ENCODE measurements at places on chromosomes 7 and 10.
A peak's percentile ranks its signal among the peaks of the same experiment; 100 is the strongest.

- DNase-seq: no peak
- H3K36me3 ChIP-seq: no peaks in the 10 kb centered on the region
- H3K27ac ChIP-seq: no peak overlapping the region
- no peaks in the 10 kb centered on the region for H3K4me1 ChIP-seq
- H3K4me3 ChIP-seq: no peak overlapping the region
These were observed 267.2 kb upstream of the MGMT start for GRCh38 chr10:129199826-129200225.

- DNase-seq: no peak
- H3K4me1 ChIP-seq: no peaks in the 10 kb centered on the region
- H3K4me3 ChIP-seq: no peak overlapping the region
- no peak overlapping the region for H3K27ac ChIP-seq
- peaks cover 92% of the 10 kb centered on the region for H3K36me3 ChIP-seq
These were observed 56.5 kb upstream of the EFCAB10 start for GRCh38 chr7:105637755-105638154.

- H3K36me3 ChIP-seq: peaks cover 18% of the 10 kb centered on the region
- peak overlapping the region; percentile 29 for H3K4me3 ChIP-seq
These were observed 17.4 kb downstream of the TRIM8 start for GRCh38 chr10:102661658-102662028.

DNA sequence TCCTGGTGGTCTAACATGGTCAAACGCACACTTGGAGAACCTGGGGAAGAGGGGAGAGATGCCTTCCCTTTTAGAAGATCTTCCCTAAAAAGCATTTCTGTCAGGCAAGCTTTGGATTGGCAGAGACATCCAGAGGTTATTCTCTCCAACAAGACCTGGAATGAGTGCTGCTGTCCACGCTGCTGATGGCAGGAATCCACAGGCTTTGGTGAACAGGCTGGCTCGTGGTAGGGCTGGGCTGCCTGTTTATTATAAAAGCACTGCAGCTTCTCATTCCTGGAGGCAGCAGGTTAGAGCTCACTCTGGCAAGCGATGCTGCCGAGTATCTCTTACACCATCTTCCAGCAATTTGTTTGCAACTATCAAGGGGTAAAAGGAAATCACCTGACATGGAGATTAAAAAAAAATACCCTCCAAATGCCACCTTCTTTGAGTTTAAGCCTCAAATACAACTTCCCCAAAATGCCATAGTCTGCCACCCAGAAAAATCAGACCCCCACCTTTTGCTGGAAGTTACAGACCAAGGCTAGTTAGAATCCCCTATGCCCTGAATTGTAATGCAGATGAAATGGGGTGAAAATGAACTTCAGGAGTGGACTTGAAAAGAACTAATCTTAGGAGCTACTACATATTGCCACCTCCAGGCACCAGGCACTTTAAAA is 152.1 kb upstream of the KMT2E start:
- H3K27me3 ChIP-seq: peaks cover 12% of the 10 kb centered on the region
- H3K4me3 ChIP-seq: no peak overlapping the region
- H3K27ac ChIP-seq: no peak overlapping the region
- H3K36me3 ChIP-seq: no peaks in the 10 kb centered on the region

GRCh38 chr10:77400033-77400432 is 237.6 kb downstream of the KCNMA1 start:
- no peaks in the 10 kb centered on the region for H3K36me3 ChIP-seq
- H3K4me1 ChIP-seq: no peaks in the 10 kb centered on the region
- no peak overlapping the region for H3K4me3 ChIP-seq

GRCh38 chr7:44634839-44635591 is 28.6 kb downstream of the OGDH start:
- H3K4me3 ChIP-seq: no peak overlapping the region
- no peaks in the 10 kb centered on the region for H3K27me3 ChIP-seq

DNA sequence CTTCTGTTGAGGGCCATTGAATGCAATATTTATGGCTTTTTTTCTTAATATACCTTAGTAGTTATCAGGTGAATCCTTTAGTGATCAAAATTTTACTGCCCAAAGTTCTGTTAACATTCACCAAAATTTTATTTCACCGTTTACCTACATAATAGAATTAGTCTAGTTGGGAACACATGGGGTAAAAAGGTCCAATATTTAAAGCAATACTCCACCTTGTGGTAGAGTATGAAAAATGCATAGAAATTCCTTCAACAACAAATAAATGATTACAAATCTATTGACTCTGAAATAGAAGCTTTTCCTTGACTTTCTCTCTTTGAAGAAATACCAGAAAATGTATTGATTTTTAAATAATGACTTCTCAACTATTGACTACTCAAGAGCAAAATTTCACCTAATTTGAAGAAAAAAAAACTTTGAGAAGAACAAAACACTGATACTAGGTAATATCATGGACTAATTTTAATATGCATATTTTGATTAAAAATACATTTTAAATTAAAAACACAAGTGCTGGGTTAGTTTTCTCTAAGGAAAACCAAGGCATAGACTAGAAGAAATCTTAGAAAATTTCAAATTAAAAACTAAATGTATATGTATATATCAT is 43.3 kb downstream of the POLR1F start:
- H3K27ac ChIP-seq: no peak overlapping the region
- H3K36me3 ChIP-seq: no peaks in the 10 kb centered on the region
- DNase-seq: no peak
- H3K27me3 ChIP-seq: no peaks in the 10 kb centered on the region
- H3K4me3 ChIP-seq: no peak overlapping the region

GRCh38 chr7:2520131-2520760 is 672 bp downstream of the LFNG start:
- H3K36me3 ChIP-seq: peaks cover 2% of the 10 kb centered on the region
- peaks cover 16% of the 10 kb centered on the region for H3K4me1 ChIP-seq
- H3K27me3 ChIP-seq: no peaks in the 10 kb centered on the region

DNA sequence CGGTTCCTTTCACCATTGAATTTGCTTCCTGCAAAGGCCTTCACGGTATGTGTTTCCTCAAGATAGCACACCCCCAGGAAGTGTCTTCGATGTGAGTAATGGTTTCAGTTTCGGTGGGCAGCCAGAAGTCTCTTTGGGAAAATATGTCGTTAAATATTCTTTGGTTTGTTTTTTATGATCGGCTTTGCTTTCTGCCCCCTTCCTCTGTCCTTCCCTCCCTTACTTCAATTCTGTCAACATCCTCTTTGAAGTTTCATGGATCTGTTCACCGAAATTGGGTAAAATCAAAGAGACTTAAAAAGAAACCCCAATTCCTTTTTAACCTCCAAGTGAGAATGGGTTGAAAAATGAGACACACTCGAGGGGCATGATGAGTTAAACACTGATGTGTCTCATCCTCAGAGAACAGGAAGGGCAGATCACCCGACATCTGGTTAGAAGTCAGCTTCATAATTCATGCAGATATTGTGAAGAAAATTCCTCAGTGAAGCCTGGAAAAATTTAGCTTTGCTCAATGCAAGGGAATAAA is 170.8 kb upstream of the HABP2 start:
- no peaks in the 10 kb centered on the region for H3K27me3 ChIP-seq
- H3K27ac ChIP-seq: peak overlapping the region; percentile 82
- H3K36me3 ChIP-seq: no peaks in the 10 kb centered on the region
- DNase-seq: no peak

DNA sequence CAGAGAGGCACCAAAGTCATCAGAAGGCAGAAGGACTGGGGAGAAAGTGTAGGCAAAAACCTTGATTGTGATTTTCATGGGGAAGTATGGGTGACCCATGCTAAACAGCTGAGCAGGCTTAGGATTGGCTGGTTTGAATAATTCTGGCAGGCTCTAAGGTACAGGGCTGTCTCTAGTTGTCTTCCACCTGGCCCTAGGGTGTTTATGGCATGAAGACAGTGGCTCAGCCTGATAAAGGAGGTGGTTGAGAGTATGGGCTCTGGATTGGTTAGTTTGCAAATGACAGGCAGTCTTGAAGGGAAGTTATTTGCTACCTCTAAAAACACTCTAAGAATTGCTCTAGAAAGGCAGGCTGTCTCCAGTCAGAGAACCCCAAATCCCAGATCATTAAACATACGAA is 100.3 kb downstream of the STRA8 start:
- H3K27me3 ChIP-seq: no peaks in the 10 kb centered on the region
- H3K4me3 ChIP-seq: no peak overlapping the region
- DNase-seq: no peak
- no peaks in the 10 kb centered on the region for H3K36me3 ChIP-seq
- H3K4me1 ChIP-seq: no peaks in the 10 kb centered on the region

- peak within 1 kb of the TSS; percentile 90 for H3K4me3 ChIP-seq
- H3K4me1 ChIP-seq: peaks cover 4% of the 10 kb centered on the region
- H3K36me3 ChIP-seq: no peaks in the 10 kb centered on the region
- peaks cover 13% of the 10 kb centered on the region for H3K27me3 ChIP-seq
- peak within 1 kb of the TSS; percentile 3 for H3K27ac ChIP-seq
These were observed at the start of gene TTYH3 for GRCh38 chr7:2631946-2632732. Gene TTYH3, plus strand, starts transcription at chr7:2631986. Its CDS starts 170 bp downstream, at chr7:2632156.

DNA sequence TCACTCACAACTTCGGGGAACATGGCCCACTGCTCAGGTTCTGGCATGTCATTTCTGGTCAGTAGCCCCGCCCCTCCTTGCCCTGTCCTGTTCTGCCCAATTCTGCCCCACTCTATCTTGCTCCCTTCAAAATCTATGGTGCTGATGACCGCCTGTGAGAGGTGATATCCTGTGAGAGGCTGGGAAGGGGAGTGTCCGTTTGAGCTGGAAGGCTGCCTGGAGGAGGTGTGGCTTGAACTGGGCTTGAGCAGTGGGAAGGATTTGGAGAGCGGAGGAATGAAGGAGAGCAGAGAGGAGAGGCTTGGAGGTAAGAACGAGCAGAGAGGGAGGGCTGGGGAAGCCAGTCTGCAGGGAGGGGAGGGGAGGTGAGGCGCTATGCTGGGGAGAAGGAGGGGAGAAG is 145.3 kb downstream of the RPS24 start:
- H3K36me3 ChIP-seq: no peaks in the 10 kb centered on the region
- no peak overlapping the region for H3K4me3 ChIP-seq
- no peaks in the 10 kb centered on the region for H3K4me1 ChIP-seq
- DNase-seq: no peak

DNA sequence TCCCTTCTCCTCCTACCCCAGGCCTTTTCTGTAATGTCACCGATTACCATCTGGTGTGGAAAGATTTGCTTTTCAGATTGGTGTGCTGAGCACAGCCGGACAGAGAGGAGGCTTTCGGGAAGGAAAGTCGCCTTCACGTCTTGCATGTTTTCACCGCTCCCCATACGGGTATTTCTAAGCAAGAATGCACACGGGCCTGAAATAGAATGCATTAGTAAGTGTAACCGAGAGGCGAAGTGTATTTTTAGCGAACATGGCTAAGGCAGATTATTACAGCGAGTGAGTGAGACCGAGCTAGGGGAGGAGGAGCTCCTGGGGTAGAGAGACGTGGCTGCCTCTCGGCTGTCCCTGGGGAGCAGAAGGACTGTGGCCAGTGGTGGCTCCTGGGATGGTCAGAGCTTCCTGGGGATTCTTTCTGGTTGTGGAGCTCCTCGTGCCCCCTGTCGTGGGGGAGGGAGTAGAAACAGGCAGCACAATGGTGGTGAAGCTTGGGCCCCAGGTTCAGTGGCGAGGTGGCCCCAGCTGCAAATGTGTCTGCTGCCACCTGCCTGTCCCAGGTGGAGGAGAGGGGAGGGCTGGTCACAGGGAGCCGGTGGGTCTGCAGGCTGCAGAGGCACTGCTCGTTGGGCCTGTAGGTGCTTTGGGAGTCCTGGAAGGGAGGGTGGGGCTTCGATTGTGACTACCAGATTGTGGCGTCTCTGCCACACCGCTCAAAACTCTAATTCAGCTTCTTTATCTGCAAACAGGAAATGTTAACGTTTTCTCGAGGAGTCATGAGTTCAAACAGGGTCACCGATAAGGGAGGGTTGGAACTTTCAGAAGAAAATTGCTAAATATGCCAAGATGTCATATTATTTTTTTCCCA is 135.8 kb downstream of the CAMK1D start:
- peaks cover 7% of the 10 kb centered on the region for H3K4me1 ChIP-seq
- H3K36me3 ChIP-seq: no peaks in the 10 kb centered on the region
- DNase-seq: peak; percentile 47
- no peaks in the 10 kb centered on the region for H3K27me3 ChIP-seq
- H3K27ac ChIP-seq: no peak overlapping the region
- H3K4me3 ChIP-seq: peak overlapping the region; percentile 19

GRCh38 chr10:103548581-103549348 is 55.3 kb downstream of the NEURL1 start:
- no peaks in the 10 kb centered on the region for H3K27me3 ChIP-seq
- no peaks in the 10 kb centered on the region for H3K36me3 ChIP-seq
- no peak overlapping the region for H3K27ac ChIP-seq
- peaks cover 2% of the 10 kb centered on the region for H3K4me1 ChIP-seq

GRCh38 chr10:102450374-102451104 is 804 bp downstream of the C10orf95 start:
- H3K27me3 ChIP-seq: no peaks in the 10 kb centered on the region
- H3K27ac ChIP-seq: peak overlapping the region; percentile 88
- no peaks in the 10 kb centered on the region for H3K36me3 ChIP-seq
- H3K4me3 ChIP-seq: peak overlapping the region; percentile 93
- peak; percentile 97 for DNase-seq
- H3K4me1 ChIP-seq: peaks cover 6% of the 10 kb centered on the region

GRCh38 chr10:87095236-87095945 is 385 bp downstream of the SHLD2 start:
- peak overlapping the region; percentile 58 for H3K4me3 ChIP-seq
- peaks cover 8% of the 10 kb centered on the region for H3K36me3 ChIP-seq
- peak; percentile 77 for DNase-seq
- H3K27me3 ChIP-seq: no peaks in the 10 kb centered on the region

GRCh38 chr7:133479456-133480065 is 226.7 kb downstream of the EXOC4 start:
- H3K27me3 ChIP-seq: no peaks in the 10 kb centered on the region
- no peak overlapping the region for H3K4me3 ChIP-seq
- DNase-seq: no peak
- H3K36me3 ChIP-seq: peaks cover 9% of the 10 kb centered on the region
- peaks cover 34% of the 10 kb centered on the region for H3K4me1 ChIP-seq
- no peak overlapping the region for H3K27ac ChIP-seq

DNA sequence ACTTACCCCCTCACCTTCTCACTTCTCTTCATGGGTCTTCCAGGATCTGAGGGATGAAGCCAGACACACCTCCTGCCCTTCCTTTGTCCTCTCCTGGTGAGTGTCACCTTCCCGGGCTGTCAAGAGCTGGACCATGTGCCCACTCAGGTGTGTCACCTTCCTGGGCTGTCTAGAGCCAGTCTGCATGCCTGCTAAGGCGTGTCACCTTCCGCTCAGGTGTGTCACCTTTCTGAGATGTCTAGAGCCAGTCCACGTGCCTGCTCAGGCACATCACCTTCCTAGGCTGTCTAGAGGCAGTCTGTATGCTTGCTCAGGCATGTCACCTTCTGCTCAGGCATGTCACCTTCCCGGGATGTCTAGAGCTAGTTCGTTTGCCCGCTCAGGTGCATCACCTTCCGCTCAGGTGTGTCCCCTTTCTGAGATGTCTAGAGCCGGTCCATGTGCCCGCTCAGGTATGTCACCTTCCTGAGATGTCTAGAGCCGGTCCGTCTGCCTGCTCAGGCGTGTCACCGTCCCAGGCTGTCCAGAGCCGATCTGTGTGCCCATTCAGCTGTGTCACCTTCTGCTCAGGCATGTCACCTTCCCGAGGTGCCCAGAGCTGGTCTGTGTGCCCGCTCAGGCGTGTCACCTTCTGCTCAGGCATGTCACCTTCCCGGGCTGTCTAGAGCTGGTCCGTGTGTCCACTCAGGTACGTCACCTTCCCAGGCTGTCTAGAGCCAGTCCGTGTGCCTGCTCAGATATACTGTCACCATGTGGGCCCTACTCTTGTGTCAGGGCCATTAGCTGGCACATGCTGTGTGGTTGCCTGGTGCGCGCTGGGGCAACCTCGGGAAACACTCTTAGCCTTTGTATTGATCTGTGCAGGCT is 245.3 kb downstream of the EBF3 start:
- H3K36me3 ChIP-seq: no peaks in the 10 kb centered on the region
- no peak overlapping the region for H3K4me3 ChIP-seq
- no peaks in the 10 kb centered on the region for H3K27me3 ChIP-seq
- no peak for DNase-seq

- H3K4me1 ChIP-seq: peaks cover 12% of the 10 kb centered on the region
- no peak overlapping the region for H3K27ac ChIP-seq
- no peaks in the 10 kb centered on the region for H3K36me3 ChIP-seq
- no peaks in the 10 kb centered on the region for H3K27me3 ChIP-seq
These were observed 127.9 kb upstream of the PRSS58 start for GRCh38 chr7:142385491-142386340.
